Endothelial cell (in vitro differentiated cells): ENCODE measurements at places on chromosomes 4 and X. TPM values are rescaled to one million over a fixed set of nuclear protein-coding genes. Genes with fewer than 3 reads are reported as not detected.
A peak's percentile ranks its signal among the peaks of the same experiment; 100 is the strongest.

DNA sequence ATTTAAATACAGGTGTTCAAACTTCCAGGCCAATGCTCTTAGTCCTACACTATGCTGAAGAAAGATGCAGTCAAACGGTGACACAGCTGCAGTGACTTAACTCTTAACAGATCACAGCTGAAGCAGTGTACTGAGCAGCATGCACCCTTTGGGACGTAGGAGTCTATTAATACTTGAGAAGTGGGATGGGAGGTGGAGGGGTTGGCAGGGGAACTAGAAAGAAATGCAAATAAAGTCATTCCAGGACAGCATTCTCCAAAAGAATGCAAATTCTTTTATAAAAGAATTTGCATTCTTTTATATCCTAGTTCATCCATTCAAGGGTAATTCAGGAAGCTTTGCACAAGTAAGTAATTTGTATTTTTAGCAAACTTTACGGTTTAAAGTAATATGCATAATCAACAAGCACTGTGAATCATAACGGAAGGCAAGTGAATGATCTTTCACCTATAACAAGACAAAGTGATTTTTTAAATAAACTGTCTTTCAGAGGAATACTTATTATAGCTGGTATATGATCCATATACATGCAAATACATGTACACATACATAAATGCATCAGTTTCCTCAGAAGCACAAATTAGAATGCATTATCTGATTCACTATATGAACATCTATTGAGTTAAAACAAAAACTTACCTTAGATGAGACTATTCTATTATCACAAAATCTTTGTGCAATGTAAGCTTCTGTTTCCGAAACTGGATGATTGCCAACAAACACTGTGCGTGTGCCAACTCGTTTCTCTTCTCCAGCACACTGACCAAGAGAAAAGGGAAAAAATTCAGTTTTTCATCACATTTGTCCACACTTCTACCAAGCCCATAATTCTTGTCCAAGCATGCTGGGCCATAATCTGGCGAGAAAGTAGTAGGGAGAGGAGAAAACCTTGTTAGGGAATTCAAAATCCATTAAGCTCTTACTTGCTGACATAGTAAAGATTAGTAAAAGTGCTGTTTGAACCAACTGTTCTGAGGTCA lies 106.5 kb downstream of the ATP11C start:
- no peak for DNase-seq

CLCN3 gene
- total RNA-seq, result 58.0 TPM

KIAA1210 gene
- total RNA-seq, result not detected

DNA sequence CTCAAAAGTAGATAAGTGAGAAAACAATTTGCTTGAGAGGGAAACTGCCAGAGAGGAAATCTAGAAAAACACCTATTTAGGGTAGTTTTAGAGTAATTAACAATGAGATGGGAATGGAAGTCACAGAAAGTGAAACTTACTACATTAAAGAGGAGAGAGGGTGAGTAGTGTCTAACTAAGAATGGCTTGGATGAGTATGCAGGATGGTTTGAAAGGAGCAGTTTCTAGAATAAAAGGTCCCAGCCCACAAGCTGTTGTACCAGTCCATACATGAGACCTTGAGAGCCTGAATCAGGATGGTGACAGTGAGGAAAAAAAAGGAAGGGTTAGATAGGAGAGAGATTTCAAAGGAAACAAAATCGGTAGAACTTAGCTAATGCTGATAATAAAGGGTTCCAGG lies 1.3 kb downstream of the GAR1 start:
- no peak for DNase-seq

DNA sequence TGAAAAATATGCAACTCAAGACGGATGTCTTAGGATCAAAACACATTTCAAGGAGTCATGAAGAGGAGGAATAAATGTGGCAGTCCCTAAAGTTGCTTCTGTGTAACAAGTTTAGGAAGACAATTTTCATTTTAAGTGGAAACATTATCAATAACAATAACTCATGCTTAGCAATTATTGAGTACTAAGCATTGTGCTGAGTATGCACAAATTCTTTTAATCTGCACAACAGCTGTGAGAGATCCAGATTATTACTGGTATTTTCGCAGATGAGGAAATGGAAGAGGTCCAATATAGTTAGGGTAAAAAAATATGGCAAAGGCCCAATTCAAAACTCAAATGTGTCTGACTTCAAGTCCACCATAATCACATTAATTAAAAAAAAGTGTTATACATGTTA lies 2.9 kb upstream of the TEX13B start:
- no peak for DNase-seq

HELT gene
- total RNA-seq, result not detected

GRCh38 chr4:2281575-2282343 lies 19.9 kb upstream of the MXD4 start:
- no peak for DNase-seq

DNA sequence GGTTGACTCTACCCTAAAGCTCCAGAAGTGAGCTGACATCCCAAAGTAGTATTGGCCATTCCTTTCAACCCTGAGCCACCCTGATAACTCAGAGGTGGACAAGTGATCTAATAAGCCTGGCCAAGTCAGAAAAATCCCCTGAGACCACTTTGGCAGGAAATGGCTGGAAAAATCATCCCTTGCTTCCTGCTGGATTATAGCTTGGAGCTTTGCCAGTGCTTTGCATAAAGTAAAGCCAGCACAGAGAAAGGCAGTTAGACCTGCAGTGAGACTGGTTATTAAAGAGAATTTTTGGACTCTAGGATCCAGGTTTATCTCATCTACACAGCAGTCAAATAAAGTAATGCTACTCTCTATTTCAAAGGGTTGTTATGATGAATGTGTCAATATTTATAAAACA lies 6.4 kb downstream of the CXCL3 start:
- DNase-seq, result no peak

NXF2B gene
- 1.5 TPM for total RNA-seq

DNA sequence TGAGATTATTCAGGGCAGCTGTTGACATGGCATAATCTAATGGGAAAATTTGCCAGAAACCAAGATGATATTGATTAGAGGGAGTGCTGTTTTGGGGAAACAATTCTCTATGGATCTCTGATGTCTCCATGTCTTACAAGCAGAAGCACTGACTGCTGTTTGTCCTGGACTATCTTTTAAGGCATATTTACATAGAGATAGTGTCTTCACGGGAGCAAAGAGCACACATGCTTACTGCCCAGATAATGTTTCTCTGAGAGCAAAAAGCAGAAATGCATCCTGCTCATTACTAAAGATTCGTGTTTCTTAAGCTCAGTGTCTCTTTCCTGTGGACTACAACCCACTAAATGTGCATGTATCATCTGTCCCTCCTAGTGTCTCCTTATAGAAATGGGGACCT lies 41.3 kb upstream of the GLRA3 start:
- DNase-seq, result no peak

EDA gene
- 2.3 TPM for total RNA-seq

DNA sequence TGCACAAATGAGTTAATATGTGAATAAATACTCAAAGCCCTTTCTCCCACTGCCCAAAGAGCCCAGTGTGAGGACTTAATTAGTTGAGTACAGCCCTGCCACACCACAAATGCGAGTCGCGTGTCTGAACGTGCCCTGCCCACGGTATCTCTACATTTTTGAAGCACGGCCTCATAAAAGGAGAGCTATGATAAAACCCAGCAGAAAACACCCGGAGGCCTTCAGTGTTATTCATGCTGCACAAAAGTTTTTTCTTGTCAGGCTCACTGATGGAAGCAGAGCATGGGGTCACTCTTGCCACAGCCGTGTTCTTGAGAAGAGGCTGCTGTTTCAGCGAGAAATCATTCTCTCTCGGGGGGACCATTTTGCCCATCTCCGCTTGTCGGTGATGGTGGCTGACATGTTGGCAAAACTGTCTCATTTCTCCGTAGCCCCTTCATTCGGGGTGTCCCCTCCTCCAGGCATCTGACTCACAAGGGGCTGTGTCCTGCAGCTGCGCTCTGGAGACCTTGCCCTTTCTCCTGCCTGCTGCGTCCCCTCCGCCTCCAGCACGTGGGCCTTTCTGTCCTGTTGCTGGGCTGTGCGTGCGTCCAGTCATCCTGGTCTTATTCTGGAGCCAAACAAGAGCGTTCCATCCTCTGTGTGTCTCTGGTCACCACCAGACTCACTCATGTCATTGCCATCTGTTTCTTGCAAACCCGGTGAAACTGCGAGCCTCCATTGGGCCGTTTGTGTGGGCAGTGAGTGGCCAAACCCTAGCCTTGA lies 88.8 kb downstream of the SORCS2 start:
- DNase-seq, result no peak

AMER1 gene
- total RNA-seq, result 3.3 TPM

GRCh38 chrX:12988797-12989196 lies 13.9 kb downstream of the TMSB4X start:
- no peak for DNase-seq

DNA sequence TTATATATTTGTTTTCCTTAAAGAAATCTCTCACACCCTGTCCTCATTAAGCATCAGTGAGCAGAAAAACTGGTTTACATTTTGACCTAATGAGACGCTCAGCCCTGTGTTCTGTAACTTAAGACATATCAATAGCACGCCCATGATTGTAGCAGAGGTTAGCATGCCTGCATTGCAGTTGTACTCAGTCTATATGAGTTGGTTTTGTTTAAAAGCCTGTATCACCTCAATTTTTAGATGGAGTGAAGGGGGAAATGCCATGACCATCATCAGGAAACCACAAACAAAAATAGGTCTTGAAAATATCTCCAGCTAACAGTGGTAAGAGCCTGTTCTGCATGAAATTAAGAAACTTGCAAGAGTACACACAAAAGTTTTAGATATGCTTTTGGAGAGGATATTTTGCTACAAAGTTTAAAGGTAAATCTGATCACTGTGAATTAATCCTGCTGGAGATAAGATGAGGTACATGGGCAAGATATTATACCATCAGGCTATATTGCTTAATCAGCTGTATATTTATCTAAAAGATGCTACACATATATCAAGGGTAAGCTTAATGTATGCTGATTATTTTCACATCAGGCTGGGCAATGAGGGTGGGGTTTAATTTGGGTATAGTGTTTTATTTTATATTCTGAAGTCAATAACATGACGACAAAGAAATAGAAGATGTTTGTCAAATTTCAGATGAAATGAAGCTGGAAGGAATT lies 13.1 kb upstream of the COQ2 start:
- no peak for DNase-seq

TKTL2 gene
- total RNA-seq, result not detected

GRCh38 chr4:42515156-42515884 lies 118.0 kb downstream of the SHISA3 start:
- no peak for DNase-seq

F11 gene
- total RNA-seq, result 0.31 TPM

- no peak for DNase-seq
These were observed 134.2 kb downstream of the GALNTL6 start for GRCh38 chr4:171947400-171947799.

TCEAL7 gene
- 23.7 TPM for total RNA-seq

SNCA gene
- 49.7 TPM for total RNA-seq

GRCh38 chr4:54384563-54384962 lies 155.5 kb downstream of the PDGFRA start:
- DNase-seq, result peak; percentile 21

RHOXF2 gene
- total RNA-seq, result not detected

GRCh38 chr4:181890911-181891310 lies 352.3 kb upstream of the TENM3 start:
- DNase-seq, result no peak

BEND4 gene
- total RNA-seq, result 16.3 TPM

DNA sequence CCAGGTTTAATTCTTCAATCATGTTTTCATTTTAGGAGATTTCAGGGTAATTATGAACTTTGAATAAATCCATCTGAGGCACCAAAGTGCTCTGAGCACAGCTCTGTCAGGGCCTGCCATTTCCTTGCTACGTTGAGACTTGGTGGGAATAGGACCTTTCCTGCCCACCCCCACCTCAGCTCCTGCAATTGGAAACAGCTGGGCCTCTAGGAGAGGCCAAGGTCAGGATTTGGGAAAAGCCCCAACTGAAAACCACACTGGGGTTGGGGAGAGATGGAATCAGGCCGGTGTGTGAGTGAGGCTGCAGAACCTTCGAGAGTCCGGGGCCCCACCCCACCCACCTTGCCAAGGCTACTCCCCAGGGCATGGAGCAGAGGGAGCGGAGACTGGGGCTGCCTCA lies 212.7 kb upstream of the BCOR start:
- DNase-seq, result no peak

SHROOM4 gene
- 35.8 TPM for total RNA-seq

DNA sequence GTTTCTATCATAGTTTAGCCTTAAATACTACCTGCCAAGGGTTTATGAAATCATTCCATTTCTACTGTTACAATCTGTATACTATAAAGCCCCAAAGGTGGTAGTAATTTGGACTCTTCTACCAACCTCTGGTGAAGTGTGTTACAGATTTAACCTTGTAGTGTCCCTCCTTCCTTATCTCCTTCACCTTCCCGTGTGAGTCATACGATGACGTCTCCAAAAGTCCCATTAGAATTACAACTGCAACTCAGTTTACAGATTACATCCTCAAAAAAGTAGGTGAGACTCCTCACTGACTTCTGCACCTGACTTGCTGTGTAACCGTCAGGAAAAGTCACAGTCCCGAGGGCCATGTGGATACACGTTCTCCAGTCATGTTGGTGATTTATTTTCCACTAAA lies 219.0 kb downstream of the DCTD start:
- DNase-seq, result no peak

DNA sequence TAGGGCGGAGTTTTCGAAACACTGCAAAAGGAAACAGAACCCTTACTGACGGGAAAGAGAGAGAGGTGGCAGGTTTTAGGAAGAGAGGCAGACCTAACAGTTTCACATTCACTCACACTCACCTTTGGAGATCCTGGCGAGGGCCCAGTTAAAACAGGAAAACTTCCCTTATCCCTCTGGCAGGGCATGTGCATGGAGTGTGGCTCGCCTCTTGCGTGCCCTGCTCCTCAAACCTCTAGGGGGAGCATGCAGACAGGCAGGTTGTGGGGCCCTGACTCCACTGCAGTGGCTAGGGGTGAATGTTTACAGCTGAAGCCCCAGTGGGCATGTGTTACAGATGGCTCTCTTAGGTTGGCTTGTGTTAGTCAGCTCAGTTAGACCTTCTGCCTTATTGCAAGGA lies 451.5 kb downstream of the UBE2NL start:
- DNase-seq, result no peak

DNA sequence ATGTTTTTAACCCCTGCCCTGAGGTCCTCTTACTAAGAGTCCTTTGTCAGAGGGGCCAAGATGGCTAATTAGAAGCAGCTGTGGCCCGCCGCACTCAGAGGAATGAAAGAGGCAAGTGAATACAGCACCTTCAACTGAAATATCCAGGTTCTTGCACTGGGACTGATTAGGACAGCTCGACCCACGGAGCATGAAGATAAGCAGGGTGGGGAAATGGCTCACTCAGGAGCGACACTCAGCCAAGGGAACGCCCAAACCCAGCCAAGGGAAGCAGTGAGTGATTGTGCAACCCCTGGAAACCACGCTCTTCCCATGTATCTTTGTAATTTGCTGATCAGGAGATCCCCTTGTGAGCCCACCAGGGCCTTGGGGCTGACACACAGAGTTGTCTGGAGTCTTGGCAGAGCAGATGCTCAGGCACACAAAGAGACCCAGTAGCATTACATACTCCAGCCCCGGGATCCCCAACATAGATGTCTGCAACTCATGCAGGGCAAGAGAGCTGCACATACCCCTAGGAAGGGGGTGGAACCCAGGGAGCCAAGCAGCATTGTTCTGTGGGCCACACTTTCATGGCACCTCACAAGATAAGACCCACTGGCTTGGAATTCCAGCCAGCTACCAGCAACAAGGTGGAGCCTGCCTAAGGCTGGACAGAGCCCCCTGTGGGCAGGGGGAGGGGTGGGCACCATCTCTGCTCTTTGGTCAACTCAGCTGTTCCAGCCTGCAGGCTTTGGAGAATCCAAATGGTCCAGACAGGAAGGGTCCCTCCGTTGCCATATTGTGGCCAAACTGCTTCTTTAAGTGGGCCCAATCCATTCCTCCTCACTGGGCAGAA lies 23.3 kb downstream of the F8A3 start:
- no peak for DNase-seq

GPC4 gene
- 15.6 TPM for total RNA-seq
